Activated naive CD4-positive, alpha-beta T cell (primary cell): ENCODE measurements at places on chromosomes 5 and 9.

DNA sequence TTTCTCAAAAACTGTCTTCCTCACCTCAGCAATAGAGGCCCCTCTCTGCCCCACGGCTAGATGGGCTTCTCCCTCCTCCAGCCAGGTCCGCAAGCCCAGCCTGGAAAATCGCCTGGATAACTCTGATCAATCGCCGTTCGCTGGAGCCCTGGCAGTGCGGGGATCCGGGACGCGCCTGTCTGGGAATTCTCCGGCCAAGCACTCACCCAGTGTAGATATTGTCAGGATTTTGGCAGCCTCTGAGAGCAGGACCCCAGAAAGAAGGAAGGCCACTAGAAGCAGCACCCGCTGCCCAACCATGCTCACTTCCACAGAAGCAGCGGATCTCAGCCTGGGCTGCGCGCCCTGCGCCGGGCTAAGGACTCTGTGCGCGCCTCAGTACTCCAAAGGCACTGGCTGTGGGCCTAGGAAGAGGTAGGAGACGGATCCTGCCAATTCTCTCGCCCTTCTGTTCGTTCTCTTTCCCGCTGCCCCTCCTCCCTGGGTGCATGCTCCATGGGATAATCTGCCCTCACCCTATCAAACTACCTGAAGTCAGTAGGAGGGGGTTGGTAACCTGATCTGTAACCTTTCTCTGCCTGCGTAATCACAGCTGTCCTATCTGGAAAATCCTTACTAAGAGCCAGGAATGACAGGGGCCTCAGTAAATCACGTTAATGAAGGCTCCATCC, at the start of gene UGT3A1:
Gene UGT3A1 (minus strand): TSS at position 450 of the 671 bp plus-strand sequence. CDS start 150 bp downstream, at position 300.
- DNase-seq: no peak

DNA sequence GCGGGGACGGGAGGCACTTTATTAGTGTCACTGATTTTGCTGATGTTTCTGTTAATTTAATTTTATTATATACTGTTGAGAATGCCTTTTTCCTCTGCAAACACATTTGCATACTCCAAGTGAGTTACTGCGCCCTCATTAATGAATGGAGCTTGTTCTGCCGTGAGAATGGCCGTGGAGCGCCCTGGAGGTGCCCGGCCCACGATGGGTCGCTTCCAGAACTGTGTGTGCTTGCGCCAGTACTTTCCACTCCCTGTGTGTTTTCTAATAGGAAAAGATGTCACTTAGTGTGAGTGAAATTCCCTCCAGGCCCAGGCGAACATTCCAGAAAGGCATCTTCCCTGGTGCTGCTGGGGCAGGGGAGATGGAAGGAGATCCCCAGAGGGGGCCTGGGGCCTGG, 30.1 kb downstream of the NDUFS6 start:
- DNase-seq: no peak

DNA sequence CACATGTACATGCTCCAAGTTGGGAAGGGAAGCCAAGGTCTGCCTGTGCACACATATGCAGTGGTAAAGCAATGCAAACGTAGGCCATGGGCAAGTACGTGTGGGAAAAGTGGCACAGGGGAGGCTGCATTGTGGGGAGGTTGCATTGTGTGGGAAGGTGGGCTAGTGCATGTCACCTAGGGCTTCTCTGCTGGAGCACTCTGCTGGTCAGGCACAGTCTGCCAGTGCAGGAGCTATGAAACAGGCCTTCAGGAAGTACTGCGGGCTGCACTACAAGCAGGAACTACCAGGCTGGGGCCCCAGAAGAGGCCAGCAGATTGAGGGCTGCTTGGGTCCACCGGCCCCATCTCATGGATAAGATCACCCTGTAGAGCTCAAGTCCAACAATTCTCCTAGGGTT, 1694.6 kb upstream of the CDH6 start:
- DNase-seq: no peak

DNA sequence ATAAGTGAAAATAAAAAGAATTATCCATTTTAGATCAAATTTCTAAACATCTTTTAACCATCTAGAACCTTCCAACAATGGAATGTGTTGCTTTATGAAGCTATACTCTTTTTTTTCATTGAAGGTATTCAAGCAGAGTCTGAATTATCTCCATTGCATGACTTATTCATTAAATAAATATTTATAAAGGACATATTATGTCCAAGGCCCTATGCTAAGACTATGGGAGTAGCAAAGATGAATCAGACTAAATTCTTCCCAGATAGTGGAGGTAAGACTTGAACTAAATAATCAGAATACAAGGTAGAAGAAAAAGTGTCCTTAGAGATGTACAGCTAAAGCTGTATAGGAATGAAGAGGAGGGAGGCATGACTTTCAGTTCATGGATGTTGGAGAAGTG, 215.5 kb upstream of the RGMB start:
- no peak for DNase-seq

GRCh38 chr5:141617128-141617527, 1.7 kb downstream of the DIAPH1 start:
- no peak for DNase-seq

- DNase-seq: no peak
Measured at GRCh38 chr5:119287547-119288111, 68.2 kb upstream of the TNFAIP8 start.

DNA sequence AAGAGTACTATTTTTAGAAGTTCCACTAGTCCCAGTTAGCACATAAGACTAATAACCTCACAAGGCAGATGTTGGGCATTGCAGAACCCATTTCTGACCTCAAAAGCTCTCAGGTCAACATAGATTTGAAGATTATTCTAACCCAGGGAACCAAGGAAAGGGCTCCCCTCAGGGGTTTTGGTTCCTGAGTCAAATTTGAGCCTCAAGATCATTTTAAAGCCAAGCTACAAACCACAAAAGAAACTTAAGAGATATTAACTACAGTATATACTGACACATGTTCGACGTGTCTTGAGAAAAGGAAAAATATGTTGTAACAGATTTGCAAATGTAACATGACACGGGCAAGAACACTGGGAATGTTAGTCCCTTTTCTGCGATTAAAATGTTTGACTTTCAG, 88.6 kb downstream of the GNAQ start:
- no peak for DNase-seq

GRCh38 chr9:110476251-110476650, 103.3 kb downstream of the SVEP1 start:
- no peak for DNase-seq

GRCh38 chr9:109972026-109972882, 192.3 kb downstream of the PALM2AKAP2 start:
- DNase-seq: no peak
